ENCODE measurements at places on chromosomes 5 and 9.
A peak's percentile ranks its signal among the peaks of the same experiment; 100 is the strongest.

- H3K4me1 ChIP-seq = no peaks in the 10 kb centered on the region
- H3K27me3 ChIP-seq = no peaks in the 10 kb centered on the region
- no peak overlapping the region for H3K4me3 ChIP-seq
- no peaks in the 10 kb centered on the region for H3K36me3 ChIP-seq
- no peak overlapping the region for H3K27ac ChIP-seq
- DNase-seq = no peak
Observed at GRCh38 chr9:89514337-89514736, 16.4 kb upstream of the SEMA4D start.

- no peak for DNase-seq
- no peak overlapping the region for H3K4me3 ChIP-seq
- peaks cover 2% of the 10 kb centered on the region for H3K4me1 ChIP-seq
- no peaks in the 10 kb centered on the region for H3K36me3 ChIP-seq
- H3K27me3 ChIP-seq = no peaks in the 10 kb centered on the region
- H3K27ac ChIP-seq = no peak overlapping the region
Observed at GRCh38 chr9:81847181-81847915, 80.9 kb upstream of the SPATA31D4 start.

DNA sequence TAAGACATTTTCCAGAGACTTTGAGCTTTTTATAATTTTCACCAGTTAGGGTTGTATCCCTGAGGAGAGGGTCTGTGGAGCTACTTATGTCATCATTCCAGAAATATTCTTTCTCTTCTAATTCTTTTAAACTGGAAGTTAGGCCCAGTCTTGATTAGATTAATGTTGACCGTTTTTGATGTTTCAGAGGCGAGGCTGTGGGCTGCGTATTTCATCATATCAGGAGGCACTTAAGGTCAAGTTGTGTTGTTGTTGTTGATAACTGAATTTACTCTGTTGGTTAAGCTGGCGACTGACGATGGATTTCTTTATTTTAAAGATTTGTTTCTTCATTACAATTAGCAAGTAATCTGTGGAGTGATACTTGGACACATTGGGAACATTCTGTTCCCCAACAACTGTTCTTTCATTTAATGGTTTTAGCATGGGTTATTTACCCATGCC is 20.1 kb downstream of the IPO11 start:
- no peaks in the 10 kb centered on the region for H3K4me1 ChIP-seq
- no peak for DNase-seq
- no peak overlapping the region for H3K4me3 ChIP-seq
- peaks cover 9% of the 10 kb centered on the region for H3K36me3 ChIP-seq
- no peaks in the 10 kb centered on the region for H3K27me3 ChIP-seq

DNA sequence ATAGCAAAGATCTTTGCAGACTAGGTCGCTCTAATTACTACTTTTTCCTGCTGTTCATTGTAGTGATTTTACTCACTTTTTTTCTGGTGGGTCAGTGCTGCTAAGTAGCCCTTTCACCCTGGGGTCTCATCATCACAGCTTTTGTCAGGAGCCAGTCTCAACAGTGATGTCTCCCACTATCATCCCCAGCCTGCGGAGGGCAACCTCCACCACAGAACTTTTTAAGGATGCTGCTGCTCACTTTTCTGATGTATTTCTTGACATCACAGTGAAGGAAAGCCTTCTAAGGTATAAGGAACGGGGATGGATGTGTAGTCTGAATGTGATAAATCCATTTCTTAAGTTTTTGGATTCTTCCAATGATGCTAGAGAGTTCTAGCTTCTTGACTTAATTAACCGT is 242.5 kb upstream of the RIOK2 start:
- no peaks in the 10 kb centered on the region for H3K36me3 ChIP-seq
- no peaks in the 10 kb centered on the region for H3K27me3 ChIP-seq
- peaks cover 2% of the 10 kb centered on the region for H3K4me1 ChIP-seq
- H3K27ac ChIP-seq = no peak overlapping the region
- peak; percentile 8 for DNase-seq

- no peak overlapping the region for H3K27ac ChIP-seq
- H3K36me3 ChIP-seq = peaks cover 25% of the 10 kb centered on the region
- no peak for DNase-seq
- H3K27me3 ChIP-seq = no peaks in the 10 kb centered on the region
- peaks cover 5% of the 10 kb centered on the region for H3K4me1 ChIP-seq
Observed at GRCh38 chr5:179554981-179555380, 4.6 kb downstream of the RUFY1 start.

GRCh38 chr9:137793196-137793841 is 84.3 kb upstream of the CACNA1B start:
- H3K27me3 ChIP-seq = no peaks in the 10 kb centered on the region
- no peak overlapping the region for H3K27ac ChIP-seq
- H3K36me3 ChIP-seq = peaks cover 42% of the 10 kb centered on the region
- DNase-seq = no peak
- H3K4me3 ChIP-seq = no peak overlapping the region

GRCh38 chr9:34994260-34994899 is 4.8 kb downstream of the DNAJB5 start:
- peaks cover 36% of the 10 kb centered on the region for H3K36me3 ChIP-seq
- peaks cover 14% of the 10 kb centered on the region for H3K4me1 ChIP-seq
- H3K27me3 ChIP-seq = no peaks in the 10 kb centered on the region

GRCh38 chr5:107618242-107618641 is 52.5 kb downstream of the EFNA5 start:
- H3K4me3 ChIP-seq = no peak overlapping the region
- no peaks in the 10 kb centered on the region for H3K27me3 ChIP-seq
- no peak for DNase-seq
- peaks cover 28% of the 10 kb centered on the region for H3K4me1 ChIP-seq

DNA sequence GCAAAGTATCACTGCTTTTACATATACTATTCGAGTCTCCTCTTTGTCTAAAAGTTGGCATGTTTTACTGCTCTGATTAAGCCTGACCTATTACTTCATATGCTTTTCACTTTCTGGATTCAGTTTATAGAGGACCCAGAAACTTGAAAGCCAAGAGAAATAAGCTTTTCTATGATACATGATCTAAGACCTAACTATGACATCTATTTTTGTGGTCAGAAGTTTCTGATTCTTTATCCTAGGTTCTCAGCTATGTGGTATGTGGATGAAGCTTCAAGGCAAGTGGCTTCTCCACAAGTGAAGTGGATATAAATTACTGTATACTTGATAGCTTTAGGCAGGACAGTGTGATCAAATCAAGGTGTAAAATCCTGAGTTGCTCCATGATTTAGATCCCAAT is 6.3 kb downstream of the EDIL3 start:
- H3K27me3 ChIP-seq = peaks cover 42% of the 10 kb centered on the region
- no peaks in the 10 kb centered on the region for H3K36me3 ChIP-seq
- no peak overlapping the region for H3K4me3 ChIP-seq

GRCh38 chr5:167296661-167297060 is 994.8 kb upstream of the WWC1 start:
- DNase-seq = no peak
- H3K27me3 ChIP-seq = no peaks in the 10 kb centered on the region
- peaks cover 9% of the 10 kb centered on the region for H3K4me1 ChIP-seq
- no peak overlapping the region for H3K27ac ChIP-seq

- peaks cover 2% of the 10 kb centered on the region for H3K27me3 ChIP-seq
- peaks cover 6% of the 10 kb centered on the region for H3K4me1 ChIP-seq
- peak overlapping the region; percentile 97 for H3K4me3 ChIP-seq
- DNase-seq = peak; percentile 27
Observed at GRCh38 chr9:20620650-20621470, 1.4 kb downstream of the MLLT3 start.

DNA sequence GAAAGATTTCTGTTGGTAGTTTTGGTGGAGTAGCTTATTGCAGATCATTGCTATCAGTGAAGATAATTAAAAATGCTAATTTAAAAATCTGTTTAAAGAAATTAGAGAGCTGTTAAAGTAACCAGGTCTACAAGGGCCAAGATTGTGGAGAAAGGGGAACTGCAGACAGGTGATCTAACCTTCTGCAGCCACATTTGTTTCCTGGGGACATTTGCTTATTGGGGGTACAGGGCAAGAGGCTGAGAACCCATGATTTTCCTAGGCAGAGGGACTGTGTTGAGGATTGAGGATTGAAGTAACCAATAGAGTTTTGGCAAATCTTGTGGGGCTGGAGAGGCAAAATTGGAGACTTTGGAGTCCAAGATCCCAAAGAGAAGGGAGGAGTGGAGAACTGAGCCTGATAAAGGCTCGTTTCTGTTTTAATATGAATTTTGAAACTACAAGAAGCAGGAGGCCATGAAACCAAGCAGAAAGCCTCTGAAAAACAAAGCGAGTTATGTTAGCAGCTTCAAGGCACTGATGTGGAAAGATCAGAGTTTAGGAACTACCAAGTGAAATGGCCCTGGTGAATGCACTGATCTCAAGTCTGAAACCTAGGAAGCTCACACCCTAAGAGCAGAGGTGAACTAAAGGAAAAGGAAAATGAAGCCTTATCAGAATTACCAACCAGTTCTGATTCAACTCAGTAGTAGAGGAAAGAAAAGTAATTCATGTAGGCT is 219.8 kb upstream of the C9orf72 start:
- no peaks in the 10 kb centered on the region for H3K4me1 ChIP-seq
- DNase-seq = no peak
- no peak overlapping the region for H3K4me3 ChIP-seq
- H3K27ac ChIP-seq = no peak overlapping the region

GRCh38 chr9:133533857-133534256 is 647 bp upstream of the ADAMTSL2 start:
- peaks cover 17% of the 10 kb centered on the region for H3K4me1 ChIP-seq
- no peaks in the 10 kb centered on the region for H3K36me3 ChIP-seq
- H3K27ac ChIP-seq = no peak overlapping the region
- DNase-seq = no peak

- no peak overlapping the region for H3K27ac ChIP-seq
- peaks cover 7% of the 10 kb centered on the region for H3K4me1 ChIP-seq
- no peaks in the 10 kb centered on the region for H3K27me3 ChIP-seq
- H3K4me3 ChIP-seq = no peak overlapping the region
- no peak for DNase-seq
- H3K36me3 ChIP-seq = peaks cover 81% of the 10 kb centered on the region
Observed at GRCh38 chr9:137721899-137722298, 103.1 kb downstream of the EHMT1 start.

DNA sequence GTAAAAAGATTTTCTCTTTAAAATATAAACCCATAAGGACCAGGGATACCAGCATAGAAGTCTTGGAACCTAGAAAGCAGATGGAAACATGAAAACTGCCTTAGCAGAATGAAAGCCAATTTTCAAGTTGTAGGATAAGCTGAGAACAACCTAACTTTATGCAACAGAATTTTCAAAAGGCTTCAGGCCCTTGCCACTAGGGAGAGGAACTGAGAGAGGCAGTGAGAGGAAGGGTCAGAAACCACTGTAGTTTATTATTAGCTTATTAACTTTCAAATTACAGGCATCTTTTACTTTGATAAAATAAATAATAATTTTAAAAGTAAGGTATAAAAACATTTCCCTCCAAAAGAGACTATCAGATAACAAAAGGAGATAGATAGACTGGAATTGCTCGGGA is 33.4 kb downstream of the FAM81B start:
- no peaks in the 10 kb centered on the region for H3K27me3 ChIP-seq
- no peaks in the 10 kb centered on the region for H3K4me1 ChIP-seq
- no peak for DNase-seq

DNA sequence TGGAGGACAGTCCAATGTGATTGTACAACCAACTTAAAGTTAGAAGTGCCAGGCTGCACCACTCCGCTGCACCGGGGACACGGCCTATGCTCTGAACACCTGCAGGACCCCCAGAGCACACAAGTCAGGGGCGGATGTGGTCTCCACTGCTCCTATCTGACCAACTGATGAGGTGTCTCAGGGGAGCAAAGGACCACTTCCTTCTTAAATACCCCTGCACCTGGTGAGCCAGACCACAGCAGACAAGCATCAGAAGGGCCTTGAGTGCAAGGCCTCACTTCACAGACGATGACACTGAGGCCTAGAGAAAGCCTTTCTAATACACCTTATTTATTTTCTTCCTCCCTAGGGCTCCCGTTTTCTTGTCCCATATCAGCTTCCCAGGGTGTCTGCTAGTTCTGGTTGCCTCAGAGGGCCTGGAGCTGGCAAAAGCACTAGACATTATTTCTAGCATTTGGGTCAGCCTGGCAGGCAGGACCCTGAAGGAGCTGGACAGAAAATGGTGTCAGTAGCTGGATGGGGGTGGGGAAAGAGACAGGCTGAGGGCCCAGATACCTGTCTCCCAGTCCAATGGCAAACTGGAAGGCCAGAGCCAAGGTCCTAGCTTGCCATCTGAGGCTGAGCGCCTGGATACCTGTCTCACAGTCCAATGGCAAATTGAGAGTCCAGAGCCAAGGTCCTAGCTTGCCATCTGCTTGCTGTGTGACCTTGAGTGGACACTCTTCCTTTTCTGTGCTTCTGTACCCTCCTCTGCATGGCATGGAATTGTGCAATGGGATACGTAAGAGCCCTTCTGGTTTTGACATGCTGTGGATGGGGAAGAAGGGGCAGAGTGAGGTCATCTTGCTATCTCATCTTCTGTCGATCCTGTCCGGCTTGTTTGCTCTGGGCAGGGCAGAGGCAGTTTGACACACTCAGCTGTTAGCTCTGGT is 9.0 kb downstream of the CCDC69 start:
- no peak for DNase-seq
- H3K27ac ChIP-seq = no peak overlapping the region
- H3K27me3 ChIP-seq = peaks cover 16% of the 10 kb centered on the region
- no peaks in the 10 kb centered on the region for H3K36me3 ChIP-seq

GRCh38 chr5:5025774-5026408 is 114.2 kb upstream of the ADAMTS16 start:
- H3K27me3 ChIP-seq = no peaks in the 10 kb centered on the region
- H3K4me1 ChIP-seq = no peaks in the 10 kb centered on the region
- H3K4me3 ChIP-seq = no peak overlapping the region
- DNase-seq = no peak

DNA sequence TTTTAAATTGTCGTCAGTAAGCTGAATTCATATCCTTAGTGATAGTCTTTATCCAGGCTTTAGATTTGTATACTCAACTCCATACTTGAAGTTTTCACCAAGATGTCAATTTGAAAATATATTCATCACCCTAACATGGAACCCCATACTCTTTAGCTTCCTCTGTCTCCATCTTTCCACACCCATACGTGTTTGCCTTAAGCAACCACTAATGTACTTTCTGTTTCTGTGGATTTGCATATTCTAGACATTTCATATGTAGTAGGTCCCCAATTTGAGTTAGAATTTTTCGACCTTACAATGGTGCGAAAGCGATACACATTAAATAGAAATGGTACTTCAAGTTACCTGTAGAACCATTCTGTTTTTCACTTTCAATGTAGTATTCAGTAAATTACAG is 65.2 kb downstream of the NSD1 start:
- H3K27ac ChIP-seq = no peak overlapping the region
- no peak for DNase-seq
- H3K36me3 ChIP-seq = peaks cover 14% of the 10 kb centered on the region
- no peaks in the 10 kb centered on the region for H3K4me1 ChIP-seq
- no peak overlapping the region for H3K4me3 ChIP-seq

GRCh38 chr5:125719681-125720347 is 703.4 kb upstream of the GRAMD2B start:
- H3K4me3 ChIP-seq = no peak overlapping the region
- no peaks in the 10 kb centered on the region for H3K27me3 ChIP-seq
- peak overlapping the region; percentile 71 for H3K27ac ChIP-seq
- peak; percentile 51 for DNase-seq
- H3K36me3 ChIP-seq = no peaks in the 10 kb centered on the region
- peaks cover 39% of the 10 kb centered on the region for H3K4me1 ChIP-seq

Data from neuronal stem cell (in vitro differentiated cells).